ENCODE measurements at places on chromosomes 16 and 17.
A peak's percentile ranks its signal among the peaks of the same experiment; 100 is the strongest.

- DNase-seq: peak; percentile 44
Observed at GRCh38 chr16:50547340-50548124, 664 bp upstream of the NKD1 start.

GRCh38 chr17:8459107-8459506, 23.4 kb downstream of the NDEL1 start:
- DNase-seq: no peak

DNA sequence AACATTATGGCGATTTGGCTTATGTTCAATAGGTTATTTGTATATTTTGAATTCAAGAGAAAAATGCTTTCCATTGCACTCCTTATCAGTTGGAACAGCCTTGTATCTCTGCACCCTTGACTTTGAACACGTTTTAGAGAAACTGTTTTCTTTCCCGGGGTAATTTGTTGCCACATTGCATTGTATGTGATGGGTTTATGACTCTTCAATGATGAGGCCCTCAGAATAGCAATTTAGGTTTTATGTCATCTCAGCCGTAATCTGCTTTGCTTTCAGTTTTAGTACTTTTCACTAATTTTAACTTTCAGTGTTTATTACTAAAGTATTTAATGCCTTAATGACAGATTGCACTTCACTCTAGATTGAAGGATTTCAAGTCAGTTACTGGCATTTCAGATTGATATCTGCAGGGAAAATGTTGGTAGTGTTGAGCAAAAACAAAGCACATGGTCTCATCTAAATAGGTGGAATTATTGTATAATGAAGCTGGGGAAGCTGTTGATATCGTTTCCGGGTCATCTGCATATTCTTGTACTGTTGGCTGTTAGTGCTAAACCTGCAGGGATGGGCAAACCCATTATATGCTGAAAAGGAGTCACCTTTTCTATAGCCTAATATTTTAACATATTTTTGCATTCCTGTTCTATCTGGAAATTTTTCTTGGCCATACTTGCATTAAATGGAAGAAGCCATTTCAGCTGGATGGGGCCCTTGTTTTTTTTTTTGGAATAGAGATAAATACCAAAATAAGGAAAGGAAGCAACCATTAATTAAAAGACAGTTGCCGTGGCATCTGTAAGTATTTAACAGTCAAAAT, 2.0 kb downstream of the LUC7L3 start:
- DNase-seq: no peak

- DNase-seq: no peak
Observed at GRCh38 chr16:50601341-50601740, 53.1 kb downstream of the NKD1 start.

DNA sequence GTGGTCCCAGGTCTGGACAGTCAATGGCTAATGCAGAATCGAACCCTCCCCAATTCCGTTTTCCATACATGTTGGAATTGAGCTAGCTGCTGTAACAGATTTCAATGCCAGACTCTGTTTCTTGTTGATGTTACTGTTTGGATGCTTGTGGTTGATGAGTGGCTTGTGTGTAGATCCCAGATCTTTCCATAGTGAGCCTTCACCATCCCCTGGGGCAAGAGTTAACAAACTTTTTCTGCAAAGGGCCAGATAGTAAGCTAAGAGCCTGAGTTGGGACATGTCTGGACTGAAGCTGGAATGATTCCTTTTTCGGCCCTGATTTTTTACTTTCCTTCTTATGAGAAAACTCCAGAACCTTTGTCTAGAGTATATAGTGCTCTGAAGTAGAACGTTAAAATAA, 296.3 kb downstream of the CPPED1 start:
- no peak for DNase-seq

DNA sequence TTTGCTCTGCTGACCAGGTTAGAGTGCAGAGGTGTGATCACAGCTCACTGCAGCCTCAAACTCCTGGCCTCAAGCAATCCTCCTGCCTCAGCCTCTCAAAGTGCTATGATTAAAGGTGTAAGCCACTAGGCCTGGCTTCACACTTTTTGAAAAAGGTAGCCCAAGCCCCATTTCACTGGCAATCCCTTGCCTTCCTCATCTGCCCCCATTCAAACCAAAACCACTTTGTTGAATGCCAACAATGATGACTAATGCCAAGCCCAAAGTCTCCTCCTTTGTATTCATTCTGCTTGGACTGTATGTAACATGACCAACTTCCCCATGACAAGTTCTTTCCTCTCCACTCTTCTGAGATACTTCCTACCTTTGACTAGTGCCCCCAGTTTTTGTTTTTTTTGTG, 33.1 kb downstream of the N4BP1 start:
- no peak for DNase-seq

DNA sequence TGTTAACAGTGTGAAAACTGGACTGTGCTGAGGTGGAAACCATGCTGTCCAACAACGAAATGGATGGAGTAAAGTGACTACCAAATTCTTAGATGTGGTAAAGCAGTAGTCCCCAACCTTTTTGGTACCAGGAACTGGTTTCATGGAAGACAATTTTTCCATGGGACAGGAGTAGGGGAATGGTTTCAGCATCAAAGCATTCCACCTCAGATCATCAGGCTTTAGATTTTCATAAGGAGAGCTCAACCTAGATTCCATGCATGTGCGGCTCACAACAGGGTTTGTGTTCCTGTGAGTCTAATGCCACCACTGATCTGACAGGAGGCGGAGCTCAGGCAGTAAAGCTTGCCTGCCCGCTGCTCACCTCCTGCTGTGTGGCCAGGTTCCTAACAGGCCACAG, 11.5 kb downstream of the SLX4 start:
- DNase-seq: no peak

- no peak for DNase-seq
Observed at GRCh38 chr17:71361656-71362450, 759.0 kb upstream of the SOX9 start.

DNA sequence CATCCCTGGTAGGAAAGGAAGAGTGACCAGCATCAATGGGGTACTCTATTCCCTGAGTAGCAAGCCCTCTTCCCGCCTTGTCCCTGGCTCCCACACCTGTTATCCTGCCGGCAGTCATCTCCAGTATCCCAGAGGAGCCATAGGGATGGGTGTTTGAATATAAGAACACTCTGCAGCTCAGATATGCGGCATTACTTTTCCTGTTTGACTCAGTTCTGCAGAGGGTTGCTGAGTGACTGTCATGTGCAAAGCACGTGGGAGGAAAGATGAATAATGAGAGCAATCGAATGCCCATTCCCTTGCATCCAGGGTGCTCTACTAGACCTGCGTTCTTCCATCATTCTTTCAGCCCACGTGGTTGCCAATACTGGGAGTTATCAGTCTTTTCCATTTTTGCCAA, 115.1 kb downstream of the PRKCB start:
- no peak for DNase-seq

- no peak for DNase-seq
Observed at GRCh38 chr16:49849754-49850108, 6.2 kb downstream of the ZNF423 start.

- DNase-seq: peak; percentile 7
Observed at GRCh38 chr16:28108590-28109247, 45.2 kb upstream of the GSG1L start.

DNA sequence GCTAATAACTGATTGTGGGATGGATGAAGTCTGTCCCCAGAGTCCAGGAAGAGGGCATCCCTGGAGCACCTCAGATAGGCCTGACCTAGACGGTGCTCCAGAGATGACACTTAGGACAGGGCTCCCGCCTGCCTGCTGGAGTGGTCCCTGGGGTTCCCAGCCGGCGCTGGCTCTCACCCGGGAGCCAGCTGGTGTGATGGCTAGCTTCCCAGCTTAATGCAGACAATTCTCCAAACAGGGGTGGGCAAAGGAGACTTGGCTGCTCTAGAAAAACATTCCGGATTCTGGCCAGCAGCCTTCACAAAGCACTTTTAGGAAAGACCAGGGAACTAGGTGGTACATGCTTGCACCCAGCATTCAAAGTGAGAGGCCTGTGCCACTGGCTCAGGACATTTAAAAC, 18.6 kb downstream of the ACE start:
- no peak for DNase-seq

GRCh38 chr17:18191967-18192366, 8.3 kb downstream of the ALKBH5 start:
- no peak for DNase-seq

- DNase-seq: no peak
Observed at GRCh38 chr17:65155622-65156021, 18.5 kb downstream of the RGS9 start.

GRCh38 chr16:26806657-26807056, 260.1 kb upstream of the C16orf82 start:
- no peak for DNase-seq

DNA sequence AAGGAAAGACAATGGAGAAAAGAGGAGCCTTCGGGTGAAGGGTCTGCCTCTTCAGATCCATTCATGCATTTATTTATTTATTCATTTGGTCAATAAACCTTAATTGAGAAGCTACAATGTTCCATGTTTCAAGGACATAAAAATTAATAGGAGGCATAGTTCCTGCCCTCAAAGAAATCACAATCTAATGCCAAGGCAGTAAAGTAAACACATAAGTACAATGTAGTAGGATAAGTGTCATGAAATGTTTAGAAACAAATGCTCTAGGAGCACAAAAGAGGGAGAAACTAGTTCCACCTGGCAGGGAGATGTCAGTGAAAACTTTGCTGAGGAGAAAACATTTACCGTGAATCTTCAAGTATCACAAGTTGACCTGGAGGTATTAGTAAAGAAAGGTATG, 103.5 kb upstream of the NOG start:
- DNase-seq: no peak

DNA sequence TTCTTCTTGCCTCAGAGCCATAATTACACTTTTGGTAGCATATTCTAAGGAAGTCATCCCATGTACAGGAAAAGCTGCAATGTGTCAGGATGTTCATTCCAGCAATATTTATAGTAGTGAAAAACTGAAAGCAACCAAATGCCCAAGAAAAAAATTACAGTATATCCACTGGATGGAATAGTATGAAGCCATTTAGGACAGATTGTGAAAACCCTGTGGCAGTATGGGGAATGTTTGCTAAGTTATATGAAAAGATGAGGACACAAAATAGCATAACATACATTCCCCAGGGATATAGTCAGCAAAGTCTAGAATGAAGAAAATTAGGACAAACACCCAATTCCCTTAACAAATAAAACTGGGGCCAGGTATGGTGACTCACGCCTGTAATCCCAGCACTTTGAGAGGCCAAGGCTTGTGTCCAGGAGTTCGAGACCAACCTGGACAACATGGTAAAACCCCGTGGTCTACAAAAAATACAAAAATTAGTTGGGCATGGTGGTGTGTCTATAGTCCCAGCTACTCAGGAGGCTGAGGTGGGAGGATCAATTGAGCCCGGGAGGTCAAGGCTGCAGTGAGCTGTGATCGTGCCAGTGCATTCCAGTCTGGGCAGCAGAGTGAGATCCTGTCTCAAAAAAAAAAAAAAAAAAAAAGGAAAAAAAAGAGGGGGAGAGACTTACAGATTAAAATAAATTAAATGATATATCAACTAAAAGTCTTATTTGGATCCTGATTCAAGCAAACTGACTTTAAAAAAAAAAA, 2.3 kb downstream of the LRRC3C start:
- no peak for DNase-seq

GRCh38 chr16:89829630-89830437, 1.6 kb downstream of the SPIRE2 start:
- DNase-seq: no peak

DNA sequence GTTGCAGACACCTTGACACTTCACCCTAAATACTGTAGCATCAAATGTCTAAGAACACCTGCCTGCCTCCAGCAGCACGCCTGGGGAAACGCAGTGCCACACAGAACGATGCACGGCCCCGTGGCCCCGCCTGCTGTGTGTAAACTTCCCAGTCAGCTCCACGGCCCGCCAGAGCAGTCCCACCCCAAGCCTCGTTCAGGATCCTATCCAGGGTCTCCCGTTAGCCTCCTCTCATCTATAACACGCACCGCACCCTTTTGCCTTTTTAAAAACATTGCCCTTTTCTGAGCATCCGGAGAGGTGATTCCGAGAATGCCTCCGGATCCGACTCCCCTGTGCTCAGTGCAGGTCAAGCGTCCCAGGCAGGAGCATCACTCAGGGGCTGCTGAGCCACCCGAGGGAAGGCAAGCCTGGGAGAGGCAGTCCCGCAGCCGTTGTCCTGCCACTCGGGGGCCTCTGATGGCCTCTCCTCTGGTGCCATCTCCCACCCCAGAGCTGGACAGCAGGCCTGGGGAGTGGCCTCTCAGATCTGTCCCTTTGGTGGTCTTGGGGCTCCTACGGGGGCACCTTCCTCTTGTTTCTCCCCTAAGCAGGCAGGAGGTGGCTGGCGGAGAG, 37.9 kb upstream of the SLC38A10 start:
- DNase-seq: no peak

- DNase-seq: no peak
Observed at GRCh38 chr17:74199306-74200092, 4.0 kb upstream of the RPL38 start.

GRCh38 chr16:29994600-29995323, 655 bp downstream of the HIRIP3 start:
- no peak for DNase-seq

DNA sequence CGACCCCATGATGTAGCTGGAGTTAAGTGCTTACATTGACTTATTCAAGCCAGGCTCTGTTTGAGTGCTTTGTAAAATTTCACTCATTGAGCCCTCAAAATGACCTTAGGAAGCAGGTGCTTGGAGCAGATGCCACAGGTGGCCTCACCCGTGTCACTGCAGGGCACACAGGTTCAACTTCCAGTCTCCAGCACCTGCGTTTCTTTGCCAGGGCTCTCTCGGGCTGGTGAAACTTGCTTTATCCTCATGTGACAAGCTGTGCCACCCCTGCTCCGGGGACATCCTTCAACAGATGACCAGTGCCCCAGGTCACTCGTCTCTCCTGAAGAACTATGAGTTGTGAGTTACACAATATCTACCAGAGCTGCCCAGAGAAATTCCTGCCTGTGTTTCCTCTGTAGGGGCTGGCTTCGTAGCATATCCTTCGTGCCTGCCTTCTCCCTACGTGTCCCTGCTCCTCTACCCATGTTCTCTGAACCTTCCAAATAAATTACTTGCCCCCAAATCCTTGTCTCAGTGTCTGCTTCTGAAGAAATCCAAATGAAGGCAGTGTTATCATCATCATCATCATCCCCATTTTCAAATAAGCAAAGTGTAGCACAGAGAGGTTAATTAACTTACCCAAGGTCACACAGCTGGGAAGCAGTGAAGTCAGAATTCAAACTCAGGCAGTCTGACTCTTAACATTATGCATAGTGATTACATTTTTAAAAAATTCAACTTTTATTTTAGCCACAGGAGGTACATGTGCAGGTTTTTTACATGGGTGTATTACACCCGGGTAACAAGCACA, 352.5 kb downstream of the NPIPA8 start:
- DNase-seq: no peak

GRCh38 chr17:40910441-40910841, 25.4 kb upstream of the KRT20 start:
- DNase-seq: no peak

Data from globus pallidus (tissue), 1 donor.